ENCODE measurements at places on chromosomes 3 and 15. TPM values are rescaled to one million over a fixed set of nuclear protein-coding genes. Genes with fewer than 3 reads are reported as not detected.

- DNase-seq = no peak
Observed at GRCh38 chr3:126319701-126320295, 37.4 kb downstream of the KLF15 start.

DNA sequence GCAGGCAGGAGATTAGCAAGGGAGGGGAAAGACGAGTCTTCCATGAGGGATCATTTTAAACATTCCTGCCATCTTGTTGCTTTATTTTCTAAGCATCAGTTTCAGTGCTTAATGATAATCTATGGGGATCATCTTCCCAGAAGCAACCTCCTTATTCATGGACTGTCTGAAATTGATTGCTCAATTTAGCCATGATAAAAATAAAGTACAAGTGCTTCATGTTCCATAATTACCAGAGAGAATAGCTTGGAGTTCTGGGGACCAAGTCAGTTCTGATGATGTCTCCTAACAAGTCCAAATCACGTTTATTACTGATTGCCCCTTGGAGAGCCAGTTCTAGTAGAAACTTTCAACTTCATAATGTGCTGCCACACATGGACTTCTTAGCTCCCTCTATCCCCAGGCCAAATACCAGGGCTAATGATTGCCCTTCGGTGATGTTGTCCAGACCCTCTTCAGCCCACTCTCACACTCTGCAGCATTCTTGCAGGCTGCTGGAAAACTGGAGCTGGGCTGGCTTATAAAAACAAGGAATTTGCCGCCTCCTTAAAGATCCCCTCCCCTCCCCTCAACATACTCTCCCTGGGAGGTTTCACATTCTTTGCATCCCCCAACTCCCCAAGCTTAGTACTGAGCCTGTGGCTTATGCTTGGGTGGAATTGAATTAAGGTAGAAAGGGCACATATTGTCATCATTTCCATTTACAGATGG lies 222.1 kb upstream of the ADAMTS9 start:
- no peak for DNase-seq

GRCh38 chr3:123423806-123424205 lies 25.1 kb downstream of the ADCY5 start:
- no peak for DNase-seq

- no peak for DNase-seq
Observed at GRCh38 chr3:38460377-38461270, 6.9 kb downstream of the ACVR2B start.

DNA sequence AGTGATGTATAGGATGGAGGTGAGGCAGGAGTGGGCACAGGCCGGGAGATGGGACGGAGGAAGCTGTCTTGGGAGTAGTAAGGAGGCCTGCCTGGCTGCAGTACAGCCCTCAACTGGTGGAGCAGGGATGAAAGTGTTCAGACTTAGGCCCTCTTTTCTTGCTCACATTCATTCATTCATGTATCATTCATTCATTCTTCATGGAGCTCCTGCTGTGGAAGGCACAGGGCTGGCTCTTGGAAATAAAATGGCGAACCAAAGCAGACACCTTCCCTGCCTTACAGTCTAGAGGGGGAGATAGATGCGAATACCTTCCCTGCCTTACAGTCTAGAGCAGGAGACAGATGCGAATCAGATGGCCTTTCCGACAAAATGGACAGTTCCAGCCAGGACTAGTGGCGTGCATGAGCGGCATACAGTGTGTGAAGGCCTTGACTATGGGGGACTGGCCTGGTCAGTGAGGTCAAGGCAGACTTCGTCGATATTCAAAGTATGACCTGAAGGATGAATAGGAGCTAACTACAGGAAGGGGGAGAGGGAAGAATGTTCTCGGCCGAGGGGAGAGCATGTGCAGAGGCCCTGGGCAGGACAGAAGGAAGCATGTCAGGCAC lies 143.2 kb upstream of the TLE3 start:
- no peak for DNase-seq

- peak; percentile 66 for DNase-seq
Observed at GRCh38 chr3:38117748-38118420, 19.0 kb downstream of the ACAA1 start.

- DNase-seq = no peak
Observed at GRCh38 chr3:114619771-114620170, 325.9 kb downstream of the TIGIT start.

DNA sequence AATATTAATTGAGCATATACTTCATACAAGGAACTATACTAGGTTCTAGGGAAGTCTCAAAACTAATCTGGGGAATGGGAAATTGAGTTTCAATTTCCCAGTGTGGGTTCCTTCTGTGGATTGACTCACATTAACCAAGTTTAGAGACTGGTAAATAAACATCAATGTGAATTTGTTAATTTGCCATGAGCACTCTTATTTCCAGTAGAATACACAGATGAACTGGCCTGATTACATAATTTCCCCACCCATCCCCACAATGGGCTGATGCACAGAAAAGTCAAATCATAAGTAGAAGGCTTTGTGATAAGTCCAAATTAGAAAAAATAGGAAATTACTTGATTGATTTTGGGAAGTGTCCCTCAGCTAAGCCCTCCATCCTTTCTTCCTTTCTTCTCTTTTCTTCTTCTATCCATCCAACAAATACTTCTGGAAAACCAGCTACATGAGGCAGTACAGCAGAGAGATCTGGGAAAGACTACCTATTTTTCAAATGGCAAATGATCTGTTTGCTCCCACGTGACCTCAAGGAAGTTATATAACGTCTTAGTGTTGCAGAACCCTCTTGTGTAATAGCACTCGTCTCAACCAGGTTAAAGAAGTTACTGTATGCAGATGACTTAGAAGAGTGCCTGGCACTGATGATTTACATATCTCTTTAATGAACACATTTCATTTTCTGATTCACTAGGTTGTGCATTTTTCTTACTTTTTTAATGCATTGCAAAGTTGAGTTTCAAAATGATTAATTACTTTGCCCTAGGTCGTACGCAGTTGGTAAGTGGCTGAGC lies 312.3 kb downstream of the SV2B start:
- DNase-seq = no peak

DNA sequence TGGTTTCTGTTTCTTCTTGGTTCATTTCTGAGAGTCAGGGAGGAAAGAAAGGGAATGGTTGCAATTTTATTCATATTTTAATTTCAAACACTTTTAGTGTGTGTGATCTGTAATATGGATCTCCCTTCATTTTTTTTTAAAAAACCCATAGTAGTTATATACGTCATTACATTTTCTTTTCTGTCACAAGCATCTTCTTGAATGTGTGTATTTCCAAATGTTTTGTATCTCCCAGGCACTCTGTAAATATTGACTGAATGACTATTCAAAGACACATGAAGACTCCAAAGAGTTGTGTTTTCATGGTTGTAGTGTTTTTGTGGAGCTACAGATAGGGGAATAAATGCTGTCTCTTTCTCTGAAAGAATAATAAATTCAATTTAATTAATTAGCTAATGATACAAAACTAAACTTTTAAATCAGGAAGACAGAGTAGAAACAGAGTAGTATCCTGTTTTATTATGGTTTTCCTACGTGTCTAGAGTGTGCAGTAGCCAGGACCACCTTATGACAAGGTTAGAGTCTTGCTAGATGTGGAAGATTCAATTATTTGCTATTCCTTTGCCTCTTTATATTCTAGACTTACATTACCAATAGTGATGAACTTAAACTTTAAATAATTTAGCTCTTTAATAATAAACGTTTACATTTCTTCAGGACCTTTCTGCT lies 35.5 kb downstream of the NECTIN3 start:
- DNase-seq = no peak

- peak; percentile 36 for DNase-seq
Observed at GRCh38 chr15:60469893-60470641, 8.9 kb downstream of the ICE2 start.

- no peak for DNase-seq
Observed at GRCh38 chr15:74403588-74403919, 30.2 kb downstream of the SEMA7A start.

GRCh38 chr3:129031476-129032215 lies 28.9 kb upstream of the GP9 start:
- no peak for DNase-seq

- DNase-seq = no peak
Observed at GRCh38 chr3:46269556-46269955, 27.3 kb downstream of the CCR3 start.

GRCh38 chr15:93188236-93188635 lies 99.2 kb upstream of the RGMA start:
- DNase-seq = no peak

GRCh38 chr3:75692061-75692460 lies 27.9 kb downstream of the FRG2C start:
- no peak for DNase-seq

The AHSG gene
- not detected for polyA plus RNA-seq

The SLC38A3 gene
- polyA plus RNA-seq = 0.10 TPM

The CAND2 gene
- 0.84 TPM for polyA plus RNA-seq

The PLS1 gene
- 18.0 TPM for polyA plus RNA-seq

The SHF gene
- polyA plus RNA-seq = 1.1 TPM
